Lower lobe of right lung (tissue), 2 donors: ENCODE measurements at places on chromosomes 7 and 10. TPM values are rescaled to one million over a fixed set of nuclear protein-coding genes. Genes with fewer than 3 reads are reported as not detected.

The PALD1 gene
- 16.0 TPM for total RNA-seq

The LIPF gene
- not detected for total RNA-seq

The RADIL gene
- total RNA-seq: 9.7 TPM

The CALML3 gene
- total RNA-seq: not detected

The DENND2A gene
- 19.0 TPM for total RNA-seq

- no peak overlapping the region for H3K27ac ChIP-seq
- no peak for DNase-seq
- peaks cover 1% of the 10 kb centered on the region for H3K36me3 ChIP-seq
- H3K4me3 ChIP-seq: no peak overlapping the region
- no peaks in the 10 kb centered on the region for H3K4me1 ChIP-seq
- no peaks in the 10 kb centered on the region for H3K27me3 ChIP-seq
Observed at GRCh38 chr10:121804460-121804859, 123.4 kb downstream of the ATE1 start.

- no peak overlapping the region for H3K4me3 ChIP-seq
- peak; percentile 33 for DNase-seq
- no peaks in the 10 kb centered on the region for H3K27me3 ChIP-seq
- H3K27ac ChIP-seq: no peak overlapping the region
- H3K4me1 ChIP-seq: peaks cover 12% of the 10 kb centered on the region
Observed at GRCh38 chr7:75989500-75990388, 4.7 kb downstream of the TMEM120A start.
